ENCODE measurements at places on chromosomes 2 and 18. TPM values are rescaled to one million over a fixed set of nuclear protein-coding genes. Genes with fewer than 3 reads are reported as not detected.

The COL4A4 gene
- total RNA-seq, result 0.14 TPM

DNA sequence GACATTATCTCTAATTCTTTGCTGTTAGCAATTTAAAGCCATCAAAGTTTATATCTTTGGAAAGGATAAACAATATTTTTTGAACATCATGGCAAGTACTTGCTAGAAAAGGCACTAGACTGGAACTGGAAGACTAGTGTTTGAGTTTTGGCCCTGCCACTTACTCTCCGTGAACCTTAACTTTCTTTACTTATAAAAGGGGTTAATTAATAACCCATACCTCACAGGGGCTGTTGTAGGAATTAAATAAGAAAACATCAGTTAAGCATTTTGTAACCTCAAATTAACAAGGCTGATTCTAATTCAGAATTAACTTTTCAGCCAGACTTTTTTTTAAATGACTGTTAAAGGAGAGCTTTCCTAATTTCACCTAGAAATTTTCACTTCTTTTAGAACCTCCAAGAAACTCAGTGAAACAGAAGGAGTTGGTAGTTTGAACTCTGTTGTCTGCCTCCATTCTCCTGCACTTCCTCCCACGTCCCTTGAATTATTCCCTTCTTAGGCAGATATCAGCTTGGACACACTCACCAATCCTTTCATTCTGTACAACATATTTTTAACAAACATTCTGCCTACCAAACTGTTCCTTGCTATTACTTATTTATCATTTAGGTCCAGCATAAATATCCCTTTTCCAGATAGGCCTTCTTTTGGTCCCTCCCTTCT is 79.5 kb downstream of the COX7A2L start:
- DNase-seq, result no peak

DNA sequence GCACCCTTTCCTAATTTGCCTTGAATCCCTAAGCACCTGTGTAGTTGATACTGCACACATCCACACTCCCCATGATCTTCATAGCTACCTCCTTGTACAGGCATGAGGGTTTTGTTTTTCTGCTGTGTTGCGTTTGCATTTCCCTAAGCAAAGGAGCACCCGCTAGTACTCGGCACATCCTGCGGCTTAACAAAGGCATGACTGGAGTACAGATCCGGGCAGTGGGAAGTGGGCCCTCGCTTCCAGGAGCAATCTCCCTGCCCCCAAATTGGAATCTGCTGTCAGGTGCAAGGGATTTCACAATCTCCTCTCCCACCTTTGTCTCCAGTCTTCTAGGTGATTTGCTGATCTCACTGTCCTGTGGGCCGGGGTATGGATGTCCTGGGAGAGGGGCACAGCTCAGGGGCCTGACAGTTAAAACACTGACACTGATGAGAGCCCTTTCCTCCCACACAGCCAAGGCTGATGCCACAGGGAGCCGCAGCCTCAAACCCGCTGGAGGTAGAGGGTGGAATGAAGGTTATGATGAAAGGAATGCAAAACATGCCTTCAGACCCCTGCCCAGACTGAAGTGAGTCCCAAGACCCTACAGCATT is 98.7 kb upstream of the THOC1 start:
- no peak for DNase-seq

DNA sequence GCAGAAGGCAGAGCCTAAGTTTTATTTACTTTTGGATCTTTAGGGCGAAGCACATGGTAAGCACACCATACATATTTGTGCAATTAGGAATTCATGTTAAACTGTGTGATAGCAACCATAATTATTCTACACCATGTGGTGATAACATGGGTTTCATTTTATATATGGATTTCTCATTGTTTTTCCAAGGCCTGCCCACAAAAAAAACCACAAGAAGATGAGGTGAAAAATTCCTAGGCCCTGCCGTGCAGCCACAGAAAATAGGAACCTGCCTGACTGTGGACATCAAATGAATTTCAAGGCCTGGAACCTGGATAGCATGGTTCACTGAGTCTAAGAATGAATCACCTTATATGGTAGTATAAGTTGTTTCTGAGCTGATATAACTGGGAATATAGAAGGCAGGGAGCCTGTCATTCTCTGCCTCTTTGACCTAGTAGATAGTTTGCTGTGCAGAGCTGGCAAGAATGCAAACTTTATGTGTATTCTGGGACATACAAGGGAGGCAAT is 22.4 kb upstream of the SSB start:
- no peak for DNase-seq

- DNase-seq, result peak; percentile 39
Observed at GRCh38 chr2:168192839-168193616, 54.4 kb downstream of the STK39 start.

DNA sequence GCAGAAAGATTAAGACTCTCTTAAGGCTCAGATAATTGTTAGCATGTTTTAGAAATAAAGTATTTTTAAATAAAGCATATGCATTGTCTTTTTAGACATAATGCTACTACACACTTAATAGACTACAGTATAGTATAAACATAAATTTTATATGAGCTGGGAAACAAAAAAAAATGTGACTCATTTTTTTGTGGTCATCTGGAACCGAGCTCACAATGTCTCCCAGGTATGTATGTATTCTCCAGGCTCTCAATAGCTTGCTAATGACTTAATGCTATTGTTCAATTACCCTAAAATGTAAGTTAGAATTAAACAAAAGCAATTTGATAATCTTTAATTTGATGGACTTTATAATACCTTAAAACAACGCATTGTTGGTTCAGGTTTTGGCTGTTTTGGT is 167.2 kb downstream of the NUP35 start:
- DNase-seq, result no peak

DNA sequence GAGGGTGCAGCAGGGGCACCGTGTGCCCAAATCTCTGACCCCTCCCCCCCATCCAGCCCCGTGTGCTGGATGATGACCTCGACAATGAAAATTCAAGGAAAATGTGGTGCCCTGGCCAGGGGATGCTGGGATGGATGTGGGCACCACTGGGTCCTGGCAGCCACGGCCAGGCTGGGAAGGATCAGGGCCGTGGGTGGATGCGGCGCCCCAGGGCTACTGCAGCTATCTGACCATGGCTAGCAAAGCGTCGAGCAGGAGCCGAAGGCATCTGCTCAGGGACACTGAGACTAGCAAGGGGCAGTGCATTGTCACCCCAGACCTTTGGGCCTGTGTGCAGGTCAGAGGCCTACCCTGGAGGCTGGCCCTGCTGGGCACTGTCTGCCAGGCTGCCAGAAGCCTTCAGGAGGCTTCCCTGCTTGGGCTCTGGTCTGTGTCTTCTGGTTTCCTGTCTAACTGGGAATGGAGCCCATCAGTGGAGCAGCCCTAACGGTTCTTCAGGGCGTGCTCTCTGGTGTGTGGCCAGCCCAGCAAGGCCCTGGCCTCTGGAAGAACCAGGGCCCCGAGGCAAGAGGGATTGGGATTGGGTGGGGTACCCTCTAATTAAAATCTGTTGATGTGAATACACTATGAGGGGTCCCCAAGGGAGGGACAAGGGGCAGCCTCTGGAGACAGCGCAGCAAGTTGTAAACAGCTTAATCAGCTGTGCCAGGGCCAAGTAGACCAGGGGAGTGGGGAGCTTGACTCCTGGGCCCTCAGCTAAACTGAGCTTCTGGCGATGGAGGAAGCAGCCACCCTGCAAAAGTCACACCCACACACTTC is 98.0 kb downstream of the STPG4 start:
- DNase-seq, result no peak

DNA sequence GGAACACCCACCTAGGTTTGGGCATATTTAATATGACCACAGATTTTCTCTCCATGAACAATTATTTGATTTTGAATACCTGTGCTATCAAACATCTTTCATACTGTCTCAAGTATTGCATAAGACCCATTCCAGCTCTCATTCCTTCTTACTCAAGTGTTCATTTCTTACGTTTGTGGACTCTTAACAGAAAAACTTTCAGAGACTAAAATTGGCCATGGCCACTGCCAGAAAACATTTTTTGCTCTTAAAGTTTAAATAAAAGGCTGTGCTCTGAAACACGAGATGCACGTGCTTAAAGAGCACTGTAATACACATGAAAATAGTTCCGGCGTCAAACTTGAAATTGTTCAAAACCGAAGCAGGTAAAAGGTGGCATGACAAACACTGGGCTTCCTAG is 89.3 kb downstream of the LIMS1 start:
- no peak for DNase-seq

GRCh38 chr2:129866391-129866790 is 113.1 kb upstream of the RAB6C start:
- no peak for DNase-seq

GRCh38 chr18:12520442-12520992 is 112.8 kb downstream of the PRELID3A start:
- DNase-seq, result no peak

DNA sequence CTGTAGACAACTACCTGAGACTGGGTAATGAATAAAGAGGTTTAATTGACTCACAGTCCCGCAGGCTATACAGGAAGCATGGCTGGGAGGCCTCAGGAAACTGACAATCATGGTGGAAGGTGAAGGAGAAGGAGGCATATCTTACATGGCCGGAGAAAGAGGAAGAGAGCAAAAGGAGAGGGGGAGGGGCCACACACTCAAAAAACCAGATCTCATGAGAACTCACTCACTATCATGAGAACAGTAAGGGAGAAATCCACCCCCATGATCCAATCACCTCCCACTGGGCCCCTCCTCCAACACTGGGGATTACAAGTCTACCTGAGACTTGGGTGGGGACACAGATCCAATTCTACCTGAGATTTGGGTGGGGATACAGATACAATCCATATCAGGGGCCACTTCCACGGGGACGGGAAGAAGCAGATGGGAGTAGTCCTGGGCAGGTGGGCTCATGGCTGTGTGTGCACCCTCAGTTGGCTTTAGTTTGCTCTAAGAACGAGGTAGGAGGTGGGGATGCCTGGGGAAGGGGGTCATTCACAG is 9.9 kb downstream of the MAB21L4 start:
- DNase-seq, result no peak

- no peak for DNase-seq
Observed at GRCh38 chr2:172031536-172031935, 31.8 kb downstream of the METAP1D start.

GRCh38 chr2:207078186-207078798 is 87.5 kb downstream of the KLF7 start:
- no peak for DNase-seq

DNA sequence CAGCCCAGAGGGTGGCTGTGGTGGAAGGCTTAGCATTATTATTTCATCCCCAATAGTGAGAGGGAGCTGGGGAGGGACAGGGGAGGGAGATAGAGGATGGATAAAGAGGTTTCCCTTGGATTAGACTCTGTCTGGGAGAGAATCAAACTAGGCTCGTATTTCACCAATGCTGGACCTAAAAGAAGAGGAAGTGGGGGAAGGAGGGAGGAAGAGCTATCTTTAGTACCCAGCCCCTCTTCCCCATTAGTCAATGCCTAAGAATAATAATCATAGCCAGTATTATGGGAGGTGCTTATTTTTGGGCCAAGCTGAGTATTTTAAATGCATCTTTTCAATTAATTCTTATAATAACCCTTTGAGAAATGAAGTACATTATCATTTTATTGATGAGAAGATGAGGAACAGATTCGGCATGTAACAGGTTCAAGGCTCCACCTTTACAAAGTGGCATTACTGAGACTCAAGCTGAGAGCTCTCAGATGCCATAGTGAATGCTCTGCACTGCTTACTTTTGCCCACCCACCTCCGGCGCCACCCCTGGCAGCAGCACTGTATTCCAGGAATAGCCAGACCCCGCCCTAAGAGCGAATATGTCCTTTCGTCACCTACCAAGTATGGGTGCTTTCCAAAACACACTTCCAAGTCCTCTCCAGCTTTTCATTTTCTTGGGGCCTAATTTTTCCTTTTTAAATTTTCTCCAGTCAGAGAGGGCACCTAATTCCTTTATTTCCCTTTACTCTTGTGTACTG is 21.0 kb downstream of the PAX8 start:
- no peak for DNase-seq
